ENCODE measurements at places on chromosomes 12 and 14.

DNA sequence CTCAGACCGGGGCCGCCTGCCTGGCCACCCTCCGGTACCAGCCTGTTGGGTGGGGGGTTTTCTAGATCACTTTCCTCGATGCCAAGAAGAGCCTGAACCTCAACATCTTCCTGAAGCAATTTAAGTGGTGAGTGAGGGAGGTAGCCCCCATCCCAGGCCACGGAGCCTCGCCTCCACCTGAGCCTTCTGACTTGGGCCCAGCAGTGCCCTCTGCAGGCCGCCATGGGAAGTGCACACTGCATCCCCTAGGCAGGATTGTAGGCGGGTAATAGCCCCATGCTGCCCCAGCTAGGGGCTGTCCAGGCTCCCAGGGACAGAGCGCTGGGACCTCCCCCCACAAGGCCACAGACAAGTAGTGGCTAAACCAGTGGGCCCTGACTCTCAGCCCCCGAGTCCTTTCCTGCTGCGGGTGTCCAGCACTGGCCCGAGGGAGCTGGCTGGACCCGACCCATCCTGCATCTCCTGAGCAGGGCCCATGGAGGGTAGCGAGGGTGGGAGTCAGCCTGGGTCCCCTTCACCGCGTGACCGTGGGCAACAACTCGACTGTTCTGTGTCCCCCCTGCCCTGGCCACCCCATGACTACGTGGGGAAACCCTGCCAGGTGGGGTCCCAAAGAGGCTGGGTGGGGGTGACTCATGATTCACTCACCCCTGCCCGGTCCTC, 15.3 kb upstream of the ADSS1 start:
- no peak for DNase-seq

DNA sequence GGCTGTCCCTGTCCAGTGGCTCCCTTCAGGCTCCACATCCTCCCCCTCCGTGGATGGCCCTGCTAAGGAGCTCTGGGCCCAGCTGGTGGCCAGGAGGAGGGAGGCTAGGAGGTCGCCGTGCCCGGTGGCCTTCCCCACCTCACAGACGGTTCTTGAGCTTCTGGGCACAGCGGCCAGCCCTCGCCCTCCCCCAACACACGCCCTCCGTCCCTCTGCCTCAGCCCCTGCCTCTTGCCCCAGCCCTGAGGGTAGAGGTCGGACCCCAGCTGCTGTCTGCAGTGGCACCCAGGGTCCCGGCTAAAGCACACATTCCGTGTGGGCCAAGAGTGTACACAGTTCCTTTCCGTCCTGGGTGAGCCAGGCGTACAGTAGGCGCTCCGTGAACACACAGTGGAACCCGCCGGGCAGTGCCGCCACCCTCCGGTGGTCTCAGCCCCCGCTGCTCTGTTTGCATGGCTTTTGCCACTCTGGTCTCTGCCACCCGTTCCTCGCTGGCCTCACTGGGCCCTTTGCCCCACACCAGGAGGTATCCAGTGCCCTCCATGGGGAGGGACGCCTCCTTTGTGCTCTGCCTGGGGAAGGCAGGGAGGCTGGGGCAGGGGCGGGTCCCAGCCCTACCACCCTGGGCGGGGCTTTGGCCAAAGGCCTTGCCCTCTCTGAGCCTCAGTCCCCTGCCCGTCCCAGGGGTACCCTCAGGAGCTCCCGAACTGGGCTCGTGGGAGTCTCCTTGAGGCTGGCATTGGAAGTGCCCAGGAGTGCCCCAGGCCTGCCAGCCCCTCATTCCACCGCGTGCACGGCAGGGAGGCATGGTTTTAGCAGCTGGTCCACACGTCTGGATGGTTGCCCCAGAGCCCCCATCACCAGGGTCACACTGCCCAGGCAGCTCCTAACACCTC, 13.0 kb downstream of the TRMT61A start:
- no peak for DNase-seq

- no peak for DNase-seq
Observed at GRCh38 chr14:55927028-55927427, 191.2 kb upstream of the PELI2 start.

DNA sequence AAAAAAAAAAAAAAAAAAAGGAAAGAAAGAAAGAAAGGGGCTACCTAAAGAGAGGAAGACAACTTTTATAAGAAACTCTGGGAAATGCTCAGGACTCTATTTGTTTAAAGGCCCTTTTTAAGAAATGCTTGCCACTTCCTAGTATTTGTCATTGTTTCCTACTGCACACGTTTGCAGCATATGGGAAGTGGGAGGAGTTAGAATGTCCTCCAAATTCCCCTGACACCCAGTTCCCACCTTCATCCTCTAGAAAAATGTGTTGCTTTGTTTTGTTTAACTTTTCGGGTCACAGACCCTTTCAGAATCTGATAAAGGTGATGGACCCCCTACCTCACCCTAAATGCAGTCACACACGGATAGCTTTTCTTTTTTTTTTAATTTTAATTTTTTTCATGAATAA, 40.8 kb downstream of the NINJ2 start:
- no peak for DNase-seq

DNA sequence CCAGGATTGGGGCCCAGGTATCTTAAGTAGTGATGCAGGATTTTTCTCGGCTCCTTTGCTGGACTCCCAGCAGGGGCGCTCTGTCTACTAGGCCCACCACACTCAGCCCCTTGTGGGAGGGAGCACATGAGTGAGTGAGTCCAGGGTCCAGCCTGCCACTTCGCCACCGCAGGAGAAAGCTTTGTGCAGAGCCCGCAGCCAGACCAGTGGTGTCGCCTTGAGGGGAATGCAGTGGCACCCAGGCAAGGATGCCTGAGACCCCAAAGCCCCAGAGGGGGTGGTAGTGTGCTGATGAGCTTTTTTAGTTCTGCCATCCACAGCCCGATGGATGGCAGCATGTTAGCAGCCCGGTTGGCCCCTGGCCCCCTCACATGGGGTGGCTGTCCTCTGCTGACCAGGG, 5.4 kb upstream of the MRPS35 start:
- no peak for DNase-seq

DNA sequence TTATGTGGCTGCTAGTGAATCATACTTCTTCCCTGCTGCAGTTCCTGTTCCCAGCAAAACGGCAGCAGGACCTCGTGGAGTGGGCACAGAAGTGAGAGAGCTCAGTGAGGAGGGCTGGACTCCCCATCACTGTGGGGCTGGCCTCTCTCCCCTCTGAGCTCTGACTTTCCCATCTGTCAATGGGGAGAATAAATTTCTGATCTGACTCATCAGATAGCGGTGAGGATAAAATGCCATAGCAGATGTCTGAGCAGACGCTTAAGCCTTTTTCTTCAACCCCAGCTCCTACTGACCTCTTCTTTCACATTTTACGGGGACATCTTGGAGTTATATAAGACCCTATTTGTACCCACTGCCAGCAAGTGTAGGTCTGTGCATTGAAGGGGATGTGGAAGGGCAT, 116.6 kb downstream of the CRACR2A start:
- no peak for DNase-seq

- DNase-seq = no peak
Observed at GRCh38 chr14:45246691-45247090, 6.3 kb downstream of the MIS18BP1 start.

DNA sequence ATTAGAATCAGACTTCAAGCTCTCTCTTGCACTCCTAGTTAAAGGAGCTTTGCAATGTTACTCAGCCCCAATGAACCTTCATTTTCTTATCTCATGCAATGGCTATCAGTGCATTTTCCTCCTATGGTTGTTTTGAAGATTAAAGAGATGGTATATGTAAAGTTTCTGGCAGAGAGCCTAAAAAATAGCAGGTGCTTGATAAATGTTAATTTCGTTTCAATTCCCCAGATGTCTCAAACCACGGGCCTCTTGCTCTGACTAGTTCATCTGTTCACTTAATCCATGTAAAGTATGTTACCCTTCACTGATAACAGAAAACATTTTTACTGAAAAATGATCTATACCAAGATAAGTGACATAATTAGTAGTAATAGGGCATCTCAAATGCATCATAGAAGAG, 735.4 kb upstream of the USP15 start:
- no peak for DNase-seq

- DNase-seq = no peak
Observed at GRCh38 chr12:1064317-1064716, 73.3 kb downstream of the ERC1 start.

- no peak for DNase-seq
Observed at GRCh38 chr14:91801358-91801757, 66.0 kb downstream of the TC2N start.

DNA sequence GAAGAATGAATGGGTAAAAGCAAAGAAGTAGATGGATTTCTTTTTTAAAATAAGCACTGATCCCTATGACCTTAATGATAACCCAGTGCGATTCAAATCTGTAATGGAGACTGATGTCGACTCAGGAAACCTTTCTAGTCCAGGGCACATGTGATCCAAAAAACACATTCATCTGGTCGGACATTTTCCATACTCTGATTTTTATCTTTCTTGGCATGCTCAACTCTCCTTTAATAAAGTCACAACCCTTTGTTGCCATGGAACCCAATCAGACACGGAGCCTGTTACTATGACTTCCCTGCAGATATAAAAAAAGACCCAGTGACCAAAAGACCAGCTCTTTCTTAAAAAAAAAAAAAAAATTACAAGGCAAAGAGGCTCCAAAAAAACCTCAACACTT, 27.9 kb downstream of the TMCC3 start:
- DNase-seq = no peak

- DNase-seq = no peak
Observed at GRCh38 chr14:89166633-89167032, 250.4 kb downstream of the FOXN3 start.

DNA sequence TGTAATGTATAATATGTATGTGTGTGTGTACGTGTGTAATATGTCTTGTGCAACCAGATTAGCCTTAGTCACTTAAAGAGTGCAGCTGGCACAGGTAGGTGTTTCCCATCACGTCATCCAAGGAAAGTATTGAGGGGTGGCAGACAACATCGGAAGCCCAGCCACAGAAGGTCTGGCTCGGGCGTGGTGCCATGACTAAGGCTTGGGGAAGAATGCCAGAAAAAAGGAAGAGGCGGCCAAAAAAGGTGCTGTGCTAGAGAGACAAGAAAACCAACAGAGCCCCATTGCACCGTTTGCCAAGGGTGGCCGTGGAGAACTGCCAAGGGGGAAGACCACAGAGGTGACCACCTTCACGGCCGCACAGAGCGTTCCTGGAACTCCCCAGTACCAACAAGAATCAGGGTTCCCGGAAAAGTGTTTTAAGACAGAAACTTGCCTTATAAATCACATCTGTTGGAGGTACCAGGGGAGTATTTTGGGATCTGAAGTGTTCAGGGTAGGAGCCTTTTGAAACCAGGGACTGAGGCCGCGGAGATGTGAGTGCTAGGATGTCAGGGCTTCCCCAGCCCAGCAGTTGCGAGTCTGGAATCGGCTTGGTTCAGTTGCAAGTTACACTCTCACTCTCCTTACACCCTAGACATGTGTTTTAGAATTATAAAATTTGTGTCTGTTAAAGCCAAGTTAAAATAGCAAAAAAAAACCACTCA, 131.2 kb upstream of the DYRK2 start:
- no peak for DNase-seq

- DNase-seq = no peak
Observed at GRCh38 chr14:69487226-69487625, 2.7 kb downstream of the PLEKHD1 start.

DNA sequence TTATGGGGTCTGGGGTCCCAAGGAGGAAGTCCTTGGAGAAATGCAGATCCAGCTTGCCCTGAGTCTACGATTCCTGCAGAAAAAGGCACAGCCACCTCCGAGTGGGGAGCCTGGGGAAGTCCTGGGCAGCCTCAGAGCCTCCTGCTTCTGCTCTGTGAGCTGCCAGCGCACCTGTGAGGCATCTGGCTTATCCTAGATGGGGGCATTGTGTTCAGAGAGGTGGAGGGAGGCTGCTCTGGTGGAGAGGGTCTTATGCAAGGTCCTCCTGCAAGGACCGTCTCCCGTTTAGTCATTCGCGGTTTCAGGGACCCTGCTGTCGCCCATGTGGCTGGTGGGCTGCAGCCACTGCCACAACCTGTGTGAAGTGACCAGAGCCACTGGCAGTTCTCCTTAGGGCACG, 53.0 kb upstream of the PRMT8 start:
- no peak for DNase-seq

DNA sequence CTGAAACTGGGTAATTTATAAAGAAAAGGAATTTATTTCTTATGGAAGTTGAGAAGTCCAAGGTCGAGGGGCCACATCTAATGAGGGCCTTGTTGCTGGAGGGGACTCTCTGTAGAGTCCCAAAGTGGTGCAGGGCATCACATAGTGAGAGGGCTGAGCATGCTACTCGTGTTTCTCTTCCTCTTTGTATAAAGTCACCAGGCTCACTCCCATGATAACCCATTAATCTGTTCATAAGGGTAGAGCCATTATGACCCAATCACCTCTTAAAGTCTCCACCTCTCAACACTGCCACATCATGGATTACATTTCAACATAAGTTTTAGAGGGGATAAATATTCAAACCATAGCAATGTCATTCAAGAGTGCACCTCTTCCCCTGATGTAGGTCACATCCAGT, 79.1 kb upstream of the ATP2B1 start:
- DNase-seq = no peak

GRCh38 chr12:51449580-51450246, 25.1 kb downstream of the SLC4A8 start:
- no peak for DNase-seq

DNA sequence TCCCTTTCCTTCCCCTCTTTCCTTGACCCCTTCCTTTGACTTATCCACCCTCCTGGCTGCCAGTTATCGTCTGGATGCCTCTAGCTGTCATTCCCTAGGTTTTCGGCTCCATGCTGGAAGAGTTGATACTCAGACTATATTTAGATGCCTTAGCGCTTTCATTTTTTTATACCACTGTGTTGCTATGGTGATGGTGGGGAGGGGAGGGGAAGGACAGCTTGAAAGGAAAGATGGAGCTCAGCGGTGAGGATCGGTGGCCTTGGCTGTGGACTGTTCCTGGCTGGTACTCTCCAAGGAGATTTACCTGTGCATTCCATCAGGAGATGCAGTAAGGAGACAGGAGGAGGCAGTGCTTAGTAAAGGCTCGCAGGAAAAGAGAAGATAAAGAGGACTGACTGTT, 108.7 kb downstream of the SLC8A3 start:
- no peak for DNase-seq

GRCh38 chr12:106671840-106672239, 89.0 kb downstream of the RFX4 start:
- DNase-seq = no peak

GRCh38 chr14:97624985-97625384, 827.8 kb downstream of the VRK1 start:
- no peak for DNase-seq

GRCh38 chr14:106227793-106228192, 701.4 kb downstream of the TMEM121 start:
- no peak for DNase-seq

DNA sequence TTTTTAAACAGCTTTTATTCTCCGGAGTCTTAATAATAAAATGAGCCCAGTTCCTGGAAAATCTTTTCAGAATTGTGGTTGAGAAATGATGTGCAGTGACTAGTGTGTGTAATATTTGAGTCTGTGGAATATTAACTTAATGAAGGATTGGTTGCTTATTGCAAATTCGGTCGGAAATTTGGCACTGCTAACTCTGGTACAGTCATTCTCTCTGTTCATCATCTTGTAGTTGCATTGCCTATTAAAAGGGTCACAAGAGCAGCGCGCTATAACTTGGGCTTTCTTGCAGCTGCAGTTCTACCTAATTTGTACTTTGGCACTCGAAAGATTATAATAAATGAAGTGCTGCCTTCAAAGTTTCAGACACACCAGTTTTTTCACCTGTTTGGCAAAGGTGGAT, 146.0 kb downstream of the FLRT2 start:
- DNase-seq = no peak

Measured in non-pigmented ciliary epithelial cell (primary cell).